Vagina (tissue), 2 donors: ENCODE measurements at places on chromosomes 1 and 21. TPM values are rescaled to one million over a fixed set of nuclear protein-coding genes. Genes with fewer than 3 reads are reported as not detected.

GRCh38 chr1:159854116-159854692 is 8.3 kb downstream of the VSIG8 start:
- no peak for DNase-seq

Gene PRKAA2
- 3.7 TPM for total RNA-seq

DNA sequence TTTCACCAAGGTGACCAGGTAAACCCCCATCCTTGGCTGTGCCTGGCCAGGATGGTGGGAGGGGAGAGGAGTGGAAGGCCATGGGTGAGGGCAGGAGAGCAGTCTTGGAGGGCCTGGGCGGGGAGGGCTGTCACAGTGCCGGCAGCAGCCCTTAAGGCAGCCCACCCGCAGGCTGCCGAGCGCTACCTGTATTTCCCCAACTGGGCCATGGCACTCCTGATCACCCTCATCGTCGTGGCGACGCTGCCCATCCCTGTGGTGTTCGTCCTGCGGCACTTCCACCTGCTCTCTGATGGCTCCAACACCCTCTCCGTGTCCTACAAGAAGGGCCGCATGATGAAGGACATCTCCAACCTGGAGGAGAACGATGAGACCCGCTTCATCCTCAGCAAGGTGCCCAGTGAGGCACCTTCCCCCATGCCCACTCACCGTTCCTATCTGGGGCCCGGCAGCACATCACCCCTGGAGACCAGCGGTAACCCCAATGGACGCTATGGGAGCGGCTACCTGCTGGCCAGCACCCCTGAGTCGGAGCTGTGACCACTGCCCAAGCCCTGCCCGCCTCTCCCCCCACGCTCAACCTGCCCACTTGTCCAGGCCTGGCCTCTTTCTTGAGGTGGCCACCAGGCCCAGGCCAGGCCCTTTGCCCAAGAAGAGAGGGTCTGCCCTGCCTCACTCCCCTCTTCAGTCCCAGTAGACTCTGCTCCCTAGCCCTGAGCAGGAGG is 12.0 kb upstream of the KCNC4 start:
- no peak for DNase-seq

- no peak for DNase-seq
Observed at GRCh38 chr1:89575207-89575606, 50.6 kb downstream of the LRRC8B start.

DNA sequence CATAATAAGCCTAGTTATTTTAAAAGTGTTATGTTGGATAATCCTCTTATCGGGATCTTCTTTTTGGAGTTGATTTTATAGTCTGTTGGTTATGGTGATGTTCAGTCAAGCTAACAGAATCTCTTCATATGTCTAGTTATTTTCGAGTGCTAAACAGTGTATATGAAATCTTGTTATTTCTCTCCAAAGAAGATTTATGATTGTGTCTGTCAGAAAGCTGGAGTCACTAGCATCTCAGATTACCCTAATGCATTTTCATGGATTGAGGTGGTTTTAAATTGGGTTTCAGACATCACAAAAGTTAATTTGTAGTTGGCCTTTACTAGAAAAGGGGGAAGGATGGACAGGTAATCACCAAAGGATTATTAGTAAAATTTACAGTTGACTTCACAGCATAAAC is 13.3 kb downstream of the MAEL start:
- DNase-seq: no peak

Gene KRTAP7-1
- total RNA-seq: not detected

DNA sequence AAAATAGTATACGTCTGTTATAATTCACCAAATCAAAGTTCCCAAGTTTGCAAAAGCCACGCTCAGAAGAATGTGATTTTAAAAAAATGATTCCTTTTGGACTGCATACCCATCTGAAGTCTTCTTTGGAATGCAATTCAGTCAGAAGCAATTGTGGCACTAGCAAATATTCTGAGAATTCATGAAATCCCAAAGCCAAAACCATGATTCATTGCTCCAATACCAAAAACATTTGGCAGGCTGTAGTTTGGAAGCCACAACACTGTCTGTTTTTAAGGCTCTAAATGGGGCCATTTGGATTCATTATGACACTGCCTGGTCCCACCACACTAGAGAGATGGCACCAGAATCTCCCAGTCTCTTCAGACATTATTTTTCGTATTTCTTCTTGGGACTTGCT is 21.8 kb upstream of the LRRC53 start:
- no peak for DNase-seq
